ENCODE measurements at places on chromosomes 6 and 20. TPM values are rescaled to one million over a fixed set of nuclear protein-coding genes. Genes with fewer than 3 reads are reported as not detected.

DNA sequence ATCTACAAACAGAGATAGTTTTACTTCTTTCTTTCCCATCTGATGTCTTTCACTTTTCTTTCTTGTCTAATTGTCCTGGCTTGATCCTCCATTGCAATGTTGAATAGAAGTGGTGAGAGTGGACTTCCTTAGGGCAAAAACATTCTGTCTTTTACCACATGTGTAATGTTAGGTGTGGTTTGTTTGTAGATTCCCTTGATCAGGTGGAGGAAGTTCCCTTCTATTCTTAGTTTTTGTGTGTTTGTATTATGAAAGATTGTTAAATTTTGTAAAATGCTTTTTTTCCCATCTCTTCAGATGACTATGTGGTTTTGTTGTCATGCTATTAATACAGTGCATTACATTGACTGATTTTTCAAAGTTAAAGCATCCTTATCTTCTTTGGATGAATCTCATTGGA is 41.6 kb upstream of the DUSP22 start:
- DNase-seq: no peak

DNA sequence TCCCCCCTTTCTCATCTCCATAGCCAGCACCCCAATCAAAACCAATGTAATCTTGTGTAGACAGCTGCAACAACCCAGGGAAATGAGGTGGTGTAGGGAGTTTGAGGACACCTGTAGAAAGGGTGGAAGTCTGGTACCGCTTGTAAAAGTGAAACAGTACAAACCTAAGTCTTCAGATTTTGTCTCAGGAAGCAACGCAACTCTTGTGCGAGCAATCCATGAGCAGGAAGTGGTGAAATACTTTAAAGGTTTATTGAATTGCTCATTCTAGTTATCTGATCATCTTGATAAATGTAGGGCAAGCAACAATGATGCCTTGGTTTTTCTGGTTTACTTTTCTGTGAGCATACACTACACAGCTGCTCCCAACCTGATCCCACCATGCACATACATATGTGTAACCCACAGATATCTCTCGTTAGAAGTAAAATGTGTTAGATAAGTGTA is 71.1 kb upstream of the THEMIS start:
- peak; percentile 85 for DNase-seq

- no peak for DNase-seq
Observed at GRCh38 chr20:2759603-2760296, 40.7 kb downstream of the CPXM1 start.

DNA sequence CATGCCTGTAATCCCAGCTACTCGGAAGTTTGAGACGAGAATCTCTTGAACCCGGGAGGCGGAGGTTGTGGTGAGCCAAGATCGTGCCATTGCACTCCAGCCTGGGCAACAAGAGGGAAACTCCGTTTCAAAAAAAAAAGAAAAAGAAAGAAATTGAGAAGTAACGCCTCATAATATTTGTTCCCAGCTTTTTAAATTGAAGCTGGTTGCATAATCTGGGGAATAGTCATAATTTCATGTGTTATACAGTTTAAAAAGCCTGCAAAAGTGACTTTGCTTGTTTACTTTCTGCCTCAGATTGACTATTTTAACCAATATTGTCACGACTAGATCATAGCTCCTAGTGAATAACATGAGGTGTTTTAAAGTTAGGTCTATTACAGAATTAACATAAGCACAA is 7.2 kb downstream of the FAM217B start:
- DNase-seq: no peak

DNA sequence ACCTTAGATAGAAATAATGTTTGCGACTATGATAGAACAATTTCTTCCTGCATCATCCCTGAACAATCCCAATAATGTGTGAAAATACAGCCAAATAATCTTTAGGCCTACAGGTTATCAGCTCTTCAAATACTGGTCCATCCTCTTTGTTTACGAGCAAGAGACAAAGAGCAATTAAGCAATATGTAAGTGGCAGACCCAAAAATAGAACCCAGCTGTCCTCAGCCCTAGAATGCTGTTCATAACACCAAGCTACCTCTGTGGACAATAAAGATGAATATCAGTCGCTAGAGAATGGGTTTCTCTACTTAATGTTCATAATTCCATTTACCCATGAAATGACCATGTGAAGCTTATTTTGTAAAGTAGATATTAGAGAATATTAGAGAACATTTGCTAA is 28.4 kb upstream of the OSTM1 start:
- DNase-seq: no peak

GRCh38 chr20:10323729-10324128 is 105.1 kb downstream of the SNAP25 start:
- DNase-seq: no peak

DNA sequence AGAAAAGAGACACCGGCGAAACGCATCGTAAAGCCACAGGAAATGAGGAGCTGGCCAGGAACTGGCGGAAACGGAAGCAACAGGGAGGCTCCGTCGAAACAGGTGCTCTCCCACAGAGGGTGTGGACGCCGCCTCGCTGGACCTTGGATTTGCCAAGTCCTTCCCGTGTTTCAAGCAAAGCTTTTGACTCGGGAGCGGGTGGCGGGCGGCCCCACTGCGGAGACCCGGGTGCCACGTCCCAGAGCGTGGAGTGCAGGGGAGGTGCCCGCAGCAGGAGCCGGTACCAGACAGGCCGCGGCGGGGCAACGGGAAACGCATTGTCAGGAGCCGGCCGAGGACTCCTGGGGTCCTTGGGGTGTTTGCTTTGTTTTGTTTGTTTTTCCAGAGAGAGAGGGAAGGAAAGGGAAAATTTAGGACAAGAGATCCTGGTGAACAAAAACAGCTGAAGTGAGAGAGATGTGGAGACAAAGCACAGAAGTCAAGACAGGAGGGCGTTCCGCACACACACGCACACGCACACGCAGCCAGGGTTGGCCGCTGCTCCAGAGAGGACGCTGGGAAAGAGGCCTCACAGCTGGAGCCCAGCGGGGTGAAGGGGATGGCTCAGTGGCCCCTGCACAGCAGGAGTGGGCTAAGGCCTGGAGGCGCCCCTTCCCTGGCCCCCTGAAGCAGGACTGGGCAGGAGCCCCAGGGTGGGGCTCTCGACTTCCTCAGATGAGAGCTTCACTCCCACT is 50.9 kb upstream of the CHRNA4 start:
- no peak for DNase-seq

DNA sequence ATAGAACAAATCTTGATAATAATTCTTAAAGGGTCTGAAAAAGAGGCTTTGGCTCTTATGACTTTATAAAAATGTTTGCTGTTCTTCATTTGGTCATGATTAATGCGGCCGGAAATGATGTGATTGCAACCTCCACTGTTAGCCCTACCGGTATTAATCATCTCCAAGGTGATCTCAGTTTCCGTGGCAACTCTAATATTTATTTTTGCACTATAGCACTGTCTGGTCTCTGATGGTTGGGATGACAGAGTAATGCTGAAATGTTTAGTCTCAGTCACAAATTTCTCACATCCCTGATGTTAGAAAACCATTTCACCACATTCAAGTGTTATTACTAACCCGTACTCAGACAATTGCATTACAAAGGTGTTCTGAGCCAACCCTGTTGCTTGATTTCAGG is 87.4 kb downstream of the TMEM200A start:
- DNase-seq: no peak

DNA sequence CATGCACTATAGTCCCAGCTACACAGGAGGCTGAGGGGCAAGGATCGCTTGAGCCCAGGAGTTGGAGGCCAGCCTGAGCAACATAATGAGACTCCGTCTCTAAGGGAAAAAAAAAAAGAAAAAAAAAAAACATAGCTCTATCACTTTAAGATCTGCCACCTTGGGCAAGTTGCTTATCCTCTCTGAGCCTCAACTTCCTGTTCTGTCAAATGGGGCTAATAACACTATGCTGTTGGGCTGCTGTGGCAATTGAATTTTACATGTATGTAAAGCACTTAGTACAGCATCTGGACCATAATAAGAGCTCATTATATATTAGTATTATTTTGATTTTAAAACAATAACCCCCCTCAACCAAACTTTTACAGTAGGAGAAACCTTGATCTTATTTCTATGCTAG is 141.5 kb downstream of the ATXN1 start:
- no peak for DNase-seq

DNA sequence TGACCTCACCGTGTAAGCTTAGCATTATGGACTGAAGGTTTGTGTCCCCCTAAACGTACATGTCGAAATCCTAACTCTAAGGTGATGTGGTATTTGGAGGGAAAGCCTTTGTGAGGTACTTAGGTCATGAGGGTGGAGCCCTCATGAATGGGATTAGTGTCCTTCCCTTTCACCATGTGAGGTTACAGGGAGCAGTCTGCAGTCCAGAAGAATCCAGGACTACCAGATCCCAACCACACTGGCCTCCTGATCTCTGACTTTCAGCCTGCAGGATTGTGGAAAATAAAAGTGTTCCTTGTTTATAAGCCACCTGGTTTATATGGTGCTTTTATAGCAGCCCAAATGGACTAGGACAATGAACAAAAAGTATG is 73.4 kb downstream of the ZBTB2 start:
- DNase-seq: no peak

- DNase-seq: no peak
Observed at GRCh38 chr6:15658181-15658744, 4.6 kb downstream of the DTNBP1 start.

DNA sequence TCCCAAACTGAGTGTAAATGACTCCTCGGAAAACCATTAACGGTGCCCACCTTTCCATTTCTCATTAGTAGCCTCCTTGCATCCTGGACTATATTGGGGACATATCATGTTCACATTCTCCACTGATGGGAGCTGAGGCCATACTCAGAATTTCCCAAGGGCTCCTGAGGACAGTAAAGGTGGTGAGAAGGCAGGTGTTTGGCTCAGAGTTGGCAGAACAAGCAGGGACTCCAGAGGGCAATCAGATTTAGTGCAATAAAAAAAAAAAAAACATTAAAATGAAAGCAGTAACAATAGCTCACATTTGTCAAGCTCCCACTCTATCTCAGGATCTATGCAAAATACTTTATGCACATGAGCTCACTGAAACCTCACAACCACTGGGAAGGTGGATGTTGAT is 401.4 kb downstream of the MAFB start:
- DNase-seq: no peak

DNA sequence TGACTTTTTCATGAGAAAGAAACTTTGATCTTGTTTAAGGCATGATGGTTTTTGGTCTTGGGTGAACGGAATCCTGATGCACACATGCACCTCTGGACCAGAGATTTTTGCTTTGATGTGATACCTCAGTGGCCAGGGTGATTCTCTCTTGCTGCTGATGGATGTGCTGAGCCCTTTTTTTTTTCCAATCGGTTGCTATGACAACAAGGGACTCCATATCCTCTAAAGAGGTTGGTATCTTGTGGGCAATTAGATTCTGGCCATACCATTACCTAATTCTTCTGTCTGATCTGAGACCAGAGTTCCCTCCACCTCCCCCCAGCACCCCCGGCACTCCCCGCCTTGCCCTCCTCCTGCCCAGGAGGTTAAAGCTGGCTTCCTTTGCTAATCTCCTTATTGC is 24.9 kb downstream of the PDYN start:
- DNase-seq: no peak

DNA sequence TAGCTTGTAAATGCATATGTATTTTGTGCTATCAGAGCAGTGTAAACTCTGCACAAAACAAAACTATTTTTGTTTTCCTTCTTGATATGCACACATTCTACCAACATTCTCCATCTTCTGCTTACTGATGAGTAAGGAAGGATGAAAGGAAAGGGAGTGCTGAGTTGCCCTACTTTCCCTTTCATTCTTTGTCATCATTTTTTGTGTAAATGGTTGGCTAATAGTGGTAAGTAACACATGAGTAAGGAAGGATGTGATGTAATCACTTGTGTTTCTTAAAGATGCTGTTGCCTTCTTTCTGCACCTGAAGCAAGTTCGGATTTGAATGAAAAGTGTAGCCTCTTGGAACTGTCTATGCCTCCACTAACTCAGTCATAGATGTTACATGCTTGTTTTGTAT is 4.6 kb upstream of the REV3L start:
- no peak for DNase-seq

DNA sequence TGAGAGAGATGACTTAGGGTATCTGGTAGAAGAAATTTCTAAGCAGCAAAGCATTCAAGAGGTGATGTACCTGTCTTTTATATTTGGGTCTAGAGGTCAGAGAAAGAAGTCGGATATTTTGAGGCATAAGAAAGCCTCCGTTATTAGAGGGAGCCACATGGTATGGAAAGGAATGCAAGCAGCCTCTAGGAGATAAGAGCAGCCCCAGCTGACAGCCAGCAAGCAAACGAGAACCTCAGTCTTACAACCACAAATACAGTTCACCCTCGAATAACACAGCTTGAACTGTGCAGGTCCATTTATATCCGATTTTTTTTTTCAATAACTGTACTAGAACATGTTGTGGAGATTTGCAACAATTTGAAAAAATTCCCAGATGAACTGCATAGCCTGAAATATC is 190.7 kb upstream of the VGLL2 start:
- DNase-seq: no peak

- DNase-seq: no peak
Observed at GRCh38 chr6:130928158-130928912, 101.1 kb downstream of the SMLR1 start.

DNA sequence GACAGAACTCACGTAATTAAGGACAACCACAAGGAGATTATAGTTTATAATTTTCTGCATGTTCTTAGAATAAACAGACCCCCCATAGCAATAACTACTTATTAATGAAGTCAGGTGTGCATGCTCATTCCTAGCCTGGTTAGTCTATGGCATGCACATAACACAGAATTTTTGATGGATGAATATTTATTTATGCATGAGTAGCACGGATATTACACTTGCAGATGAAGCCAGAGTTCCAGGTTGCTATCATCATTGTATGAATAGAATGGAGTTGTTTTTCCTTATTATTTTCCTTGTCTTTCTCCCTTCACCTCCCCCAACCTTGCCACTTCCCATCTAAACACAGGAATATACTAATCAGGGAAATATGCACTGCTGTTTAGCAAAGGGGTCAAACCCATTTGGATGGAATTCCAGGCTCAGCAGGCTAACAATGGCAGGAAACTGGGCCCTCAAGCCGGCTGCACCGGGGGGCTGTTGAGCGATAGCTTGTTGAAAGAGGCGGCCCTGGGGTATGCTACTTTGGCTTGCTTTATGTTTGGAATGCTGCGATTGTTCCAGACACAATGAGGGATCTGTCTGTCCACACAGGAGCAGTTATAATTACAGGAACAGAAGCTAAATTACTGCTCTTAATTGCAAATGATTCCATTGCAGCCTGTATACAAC is 112.6 kb downstream of the TMEM170B start:
- DNase-seq: no peak

- DNase-seq: peak; percentile 70
Observed at GRCh38 chr20:58389324-58389967, 417 bp downstream of the VAPB start.

- DNase-seq: no peak
Observed at GRCh38 chr6:22668717-22669116, 99.4 kb downstream of the HDGFL1 start.

GRCh38 chr20:48656661-48657211 is 171.1 kb downstream of the PREX1 start:
- peak; percentile 88 for DNase-seq

The SCP2D1 gene
- 0.18 TPM for total RNA-seq

The CDYL gene
- total RNA-seq: 33.1 TPM

The DSP gene
- total RNA-seq: 29.7 TPM

The GLP1R gene
- total RNA-seq: not detected

The QKI gene
- total RNA-seq: not detected

The SLC12A5 gene
- not detected for total RNA-seq

The HSPA1A gene
- 379 TPM for total RNA-seq

The SDC4 gene
- total RNA-seq: 79.1 TPM

The MACROD2 gene
- total RNA-seq: 2.2 TPM

The CD93 gene
- total RNA-seq: not detected

All from HT-29 (cell line).